ENCODE measurements at places on chromosomes 3 and 15. TPM values are rescaled to one million over a fixed set of nuclear protein-coding genes. Genes with fewer than 3 reads are reported as not detected.

The CDHR4 gene
- not detected for total RNA-seq

The PTPRG gene
- 34.7 TPM for total RNA-seq

The ZXDC gene
- total RNA-seq = 25.3 TPM

The ZNF80 gene
- total RNA-seq = not detected

The SPINK8 gene
- not detected for total RNA-seq

The APH1B gene
- total RNA-seq = 4.1 TPM
